Activated CD4-positive, alpha-beta memory T cell treated with anti-CD3 and anti-CD28 coated beads, Interleukin-2, amount 10 ng/mL, durations not matched to agents 7 days and 5 days (primary cell): ENCODE measurements at places on chromosomes 3 and 15. TPM values are rescaled to one million over a fixed set of nuclear protein-coding genes. Genes with fewer than 3 reads are reported as not detected.
A peak's percentile ranks its signal among the peaks of the same experiment; 100 is the strongest.

HTR3E gene
- not detected for total RNA-seq

KLHDC8B gene
- 1.4 TPM for total RNA-seq

AGTR1 gene
- total RNA-seq: not detected

GRCh38 chr3:115862849-115863248, 239.5 kb downstream of the GAP43 start:
- DNase-seq: no peak

- no peak for DNase-seq
These were observed 286.8 kb upstream of the CTNNB1 start for GRCh38 chr3:40912461-40912860.

- no peak for DNase-seq
These were observed 5.9 kb downstream of the MEIS2 start for GRCh38 chr15:37094333-37094914.

DNA sequence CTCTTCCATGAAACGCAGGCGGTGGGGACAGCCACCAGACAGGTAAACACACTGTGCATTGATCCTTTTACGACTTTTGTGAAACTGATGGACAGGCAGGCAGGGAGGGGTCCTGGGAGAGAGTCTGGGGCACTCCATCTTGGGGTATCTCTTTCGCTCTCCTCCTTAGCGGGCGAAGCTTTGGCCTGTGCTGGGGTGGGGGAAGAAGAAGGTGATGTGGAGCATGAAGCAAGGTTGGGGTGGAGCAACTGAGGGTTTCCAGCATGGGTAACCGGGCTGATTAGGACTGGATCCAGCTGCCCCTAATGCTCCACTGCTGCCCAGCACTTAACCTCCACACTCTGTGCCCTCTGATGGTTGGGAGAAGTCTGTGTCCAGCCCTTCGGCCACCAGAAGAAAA, 25.6 kb downstream of the MUC20 start:
- no peak for DNase-seq

GRCh38 chr15:88636050-88636449, 2.8 kb upstream of the ISG20 start:
- peak; percentile 79 for DNase-seq
